ENCODE measurements at places on chromosomes 12 and 14.

- DNase-seq = no peak
Measured at GRCh38 chr12:4943067-4943937, 33.6 kb downstream of the KCNA1 start.

- no peak for DNase-seq
Measured at GRCh38 chr12:77486872-77487271, 343.8 kb upstream of the NAV3 start.

- no peak for DNase-seq
Measured at GRCh38 chr12:115199831-115200230, 515.9 kb upstream of the TBX3 start.

- no peak for DNase-seq
Measured at GRCh38 chr12:13697973-13698372, 283.4 kb downstream of the GRIN2B start.

GRCh38 chr14:68421116-68421515 is 371.8 kb downstream of the ZFP36L1 start:
- DNase-seq = no peak

GRCh38 chr14:61264651-61265050 is 16.5 kb downstream of the TMEM30B start:
- no peak for DNase-seq

- no peak for DNase-seq
Measured at GRCh38 chr14:98834119-98834518, 437.9 kb downstream of the BCL11B start.

DNA sequence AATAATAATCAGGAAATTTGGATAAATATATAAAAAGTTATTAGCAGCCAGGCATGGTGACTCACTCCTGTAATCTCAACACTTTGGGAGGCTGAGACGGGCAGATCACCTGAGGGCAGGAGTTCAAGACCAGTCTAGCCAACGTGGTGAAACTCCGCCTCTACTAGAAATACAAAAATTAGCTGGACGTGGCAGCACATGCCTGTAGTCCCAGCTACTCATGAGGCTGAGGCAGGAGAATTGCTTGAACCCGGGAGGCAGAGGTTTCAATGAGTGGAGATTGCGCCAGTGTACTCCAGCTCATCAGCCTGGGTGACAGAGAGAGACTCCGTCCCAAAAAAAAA is 64.5 kb downstream of the SYT1 start:
- DNase-seq = no peak

GRCh38 chr12:23028158-23028802 is 403.3 kb downstream of the ETNK1 start:
- no peak for DNase-seq

GRCh38 chr14:56342494-56342942 is 224.3 kb downstream of the PELI2 start:
- DNase-seq = no peak

DNA sequence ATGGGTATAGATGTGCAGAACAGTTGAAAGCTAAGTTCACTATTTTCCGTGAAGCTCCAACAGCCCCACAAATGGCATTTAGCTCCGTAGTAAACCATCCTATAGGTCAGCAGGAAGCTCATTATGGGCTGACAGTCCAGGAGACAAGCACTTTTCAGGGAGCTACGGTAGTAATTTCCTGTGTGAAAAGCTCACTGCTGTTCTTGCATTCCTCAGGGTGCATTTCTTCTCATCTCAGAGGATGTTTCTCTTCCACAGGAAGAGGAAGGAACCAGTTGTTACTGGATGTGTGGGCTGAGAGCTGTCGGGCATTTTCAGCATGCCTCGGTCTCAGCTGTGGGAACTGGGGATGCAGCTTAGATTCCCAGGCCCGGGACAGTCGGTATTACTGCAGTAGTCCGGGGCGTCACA is 72.8 kb downstream of the GALNT4 start:
- DNase-seq = no peak
